Natural killer cell (primary cell): ENCODE measurements at places on chromosomes 1 and 21.

GRCh38 chr21:36846631-36847030, 119.8 kb downstream of the HLCS start:
- no peak for DNase-seq

GRCh38 chr1:87787551-87787950, 458.9 kb downstream of the LMO4 start:
- no peak for DNase-seq

GRCh38 chr1:180310095-180310494, 80.0 kb downstream of the LHX4 start:
- no peak for DNase-seq

GRCh38 chr1:51756290-51756689, 122.2 kb downstream of the NRDC start:
- DNase-seq, result no peak

- no peak for DNase-seq
Observed at GRCh38 chr21:21860888-21861287, 862.7 kb downstream of the NCAM2 start.

DNA sequence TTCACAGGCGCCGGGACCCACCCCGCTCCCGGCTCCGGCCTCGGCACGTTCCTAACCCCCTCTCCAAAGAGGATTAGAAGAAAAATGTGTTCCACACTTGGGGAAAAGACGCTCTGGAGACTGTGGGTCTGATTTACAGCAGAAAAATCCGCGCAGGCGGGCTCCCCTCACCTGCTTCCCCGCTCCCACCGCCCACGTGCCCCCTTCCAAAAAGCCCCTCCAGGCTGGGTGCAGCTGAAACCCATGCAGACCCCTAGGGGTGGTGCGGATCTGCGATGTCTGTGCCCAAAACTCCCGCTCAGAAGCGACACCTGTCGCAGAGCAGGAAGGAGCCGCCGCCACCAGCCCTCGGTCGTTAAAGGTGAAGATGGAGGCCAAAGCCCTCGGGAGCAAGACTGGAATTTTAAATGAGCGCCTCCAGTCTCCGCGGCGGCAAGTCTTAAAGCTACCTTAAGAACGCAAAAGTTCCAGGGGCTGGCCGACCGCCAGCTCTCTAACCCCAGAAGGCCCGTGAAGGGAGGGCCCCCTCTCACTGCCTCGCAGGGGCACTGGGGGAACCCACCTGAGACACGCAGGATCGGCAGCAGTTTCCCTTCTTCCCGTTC, 688 bp upstream of the CHD5 start:
- peak; percentile 36 for DNase-seq

- DNase-seq, result no peak
Observed at GRCh38 chr1:92503926-92504285, 17.2 kb upstream of the GFI1 start.

DNA sequence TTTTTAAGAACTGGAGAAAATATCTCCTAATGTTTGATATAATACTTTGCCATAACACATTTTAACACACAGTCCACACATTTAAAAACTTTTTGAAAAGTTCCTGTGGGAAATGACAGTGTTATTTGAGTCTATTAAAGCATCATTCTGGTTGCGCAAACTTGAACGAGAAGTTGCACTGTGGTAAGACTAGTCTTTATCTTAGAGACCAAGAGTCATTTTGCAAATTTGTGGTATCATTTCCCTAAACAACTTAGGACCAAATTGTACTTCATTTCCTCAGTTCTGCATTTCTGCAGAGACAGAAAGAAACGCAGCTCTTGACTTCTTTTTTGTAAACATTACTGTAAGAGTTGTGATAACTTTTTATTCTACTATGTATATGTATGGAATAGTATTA, at the start of gene RGS18:
Gene RGS18, plus strand, starts transcription at position 282 of the 400 bp plus-strand sequence. CDS start 176 bp downstream, outside the sequence.
- DNase-seq, result peak; percentile 3

DNA sequence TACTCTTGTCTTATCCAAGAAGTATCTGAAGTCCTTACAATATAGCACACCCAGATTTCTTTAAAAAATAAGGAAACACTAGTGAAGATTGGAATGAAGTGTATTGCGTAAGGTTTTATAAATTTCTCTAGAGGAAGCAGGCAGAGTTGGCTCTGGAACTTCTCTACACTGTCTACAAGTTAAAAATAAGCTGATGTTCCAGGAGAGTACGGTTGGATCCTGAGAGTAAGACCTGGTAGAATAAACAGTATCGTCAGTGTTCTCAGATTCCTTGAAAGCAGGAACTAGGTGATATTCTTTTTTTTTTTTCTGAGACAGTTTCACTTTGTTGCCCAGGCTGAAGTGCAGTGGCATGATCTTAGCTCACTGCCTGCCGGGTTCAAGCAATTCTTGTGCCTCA, 107.9 kb downstream of the USP25 start:
- no peak for DNase-seq

DNA sequence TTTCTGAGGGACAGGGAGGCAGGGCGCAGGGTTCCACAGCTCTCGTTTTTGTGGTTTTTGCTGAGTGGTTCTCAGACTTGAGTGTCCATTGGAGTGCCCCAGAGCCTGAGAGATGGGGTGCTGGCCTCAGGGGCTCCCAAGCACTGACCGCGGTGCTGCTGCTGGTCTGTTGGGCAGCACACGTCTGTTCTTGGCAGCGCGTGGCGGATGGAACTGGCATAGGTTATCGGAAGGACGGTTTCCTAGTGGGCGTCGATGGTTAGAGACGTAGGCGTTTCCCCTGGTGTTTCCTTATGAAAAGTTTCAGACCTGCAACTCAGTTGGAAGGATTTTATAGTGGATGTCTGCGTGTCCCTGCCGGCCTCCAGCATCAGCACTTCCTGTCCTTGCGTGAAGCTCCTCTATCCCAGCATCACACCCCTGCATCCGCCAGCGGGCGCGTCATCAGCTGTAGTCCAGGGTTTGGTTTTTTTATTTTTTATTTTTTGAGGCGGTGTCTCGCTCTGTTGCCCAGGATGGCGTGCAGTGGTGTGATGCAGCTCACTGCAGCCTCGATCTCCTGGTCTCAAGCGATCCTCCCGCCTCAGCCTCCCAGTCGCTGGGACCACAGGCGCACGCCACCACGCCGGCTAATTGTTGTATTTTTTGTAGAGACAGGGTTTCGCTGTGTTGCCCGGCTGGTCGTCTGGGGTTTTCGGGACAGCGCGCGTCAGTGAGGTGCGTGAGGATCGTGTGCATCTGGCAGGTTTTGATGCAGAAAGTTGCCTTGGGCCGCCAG, 11.8 kb downstream of the RRP1 start:
- DNase-seq, result no peak

DNA sequence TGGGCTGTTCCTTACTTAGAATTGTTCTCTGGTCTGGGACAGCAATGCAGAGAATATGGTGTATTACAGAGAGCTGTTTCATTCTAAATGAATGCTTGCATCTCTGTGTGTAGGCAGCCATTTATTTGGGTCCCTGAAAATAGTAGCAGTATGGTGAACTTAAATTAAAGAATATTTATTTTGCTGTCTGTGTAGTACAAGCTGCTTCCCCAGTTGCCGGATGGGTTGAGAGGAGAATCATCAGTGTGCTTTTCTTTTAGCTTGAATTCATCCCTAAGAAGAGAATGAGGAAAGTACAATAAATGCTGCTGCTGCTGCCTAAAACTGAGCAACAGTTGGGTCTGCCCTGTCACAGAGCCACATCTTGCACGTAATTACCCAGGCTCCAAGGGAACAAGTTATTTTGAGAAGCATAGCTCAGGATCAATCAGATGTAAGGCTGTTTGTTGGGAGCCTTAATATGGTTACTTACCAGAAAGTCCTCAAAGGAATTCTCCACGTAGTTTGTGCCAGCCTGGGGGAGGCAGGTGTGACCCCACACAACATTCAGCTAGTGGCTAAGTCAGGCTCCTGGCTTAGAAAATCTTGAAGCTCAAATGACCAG, 16.6 kb downstream of the ACTN2 start:
- no peak for DNase-seq

DNA sequence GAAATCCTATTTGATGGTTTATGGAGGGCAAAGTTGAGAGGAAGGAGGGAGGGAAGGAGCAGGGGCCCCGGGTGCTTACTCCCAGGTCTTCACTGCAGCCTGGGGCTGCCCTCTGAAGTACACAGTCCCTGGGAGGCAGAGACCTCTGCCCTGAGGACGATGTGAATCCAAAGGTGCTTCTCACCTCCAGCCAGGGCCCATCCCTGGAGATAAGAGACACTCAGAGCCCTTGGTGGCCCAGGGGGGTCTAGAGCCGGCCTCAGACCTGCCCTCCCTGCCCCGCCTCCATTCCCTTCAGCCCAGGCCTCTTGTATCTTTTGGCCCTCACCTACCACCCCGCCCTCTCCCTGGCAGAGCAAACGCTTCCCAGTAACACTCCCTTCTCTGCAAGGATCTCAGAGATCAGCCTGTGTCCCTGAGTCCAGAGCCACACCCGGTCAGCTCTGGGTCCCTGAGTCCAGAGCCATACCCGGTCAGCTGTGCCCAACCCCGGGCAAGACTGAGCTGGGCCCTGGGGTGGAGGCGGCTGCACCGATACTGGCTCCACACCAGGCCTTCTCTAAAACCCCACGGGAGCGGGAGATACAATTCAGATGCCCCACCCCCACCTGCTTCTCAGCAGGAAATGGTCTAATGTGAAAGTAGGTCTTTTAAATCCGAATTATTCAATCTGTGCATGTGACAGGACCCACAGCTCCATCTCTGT, 3.6 kb upstream of the GNB1 start:
- no peak for DNase-seq

DNA sequence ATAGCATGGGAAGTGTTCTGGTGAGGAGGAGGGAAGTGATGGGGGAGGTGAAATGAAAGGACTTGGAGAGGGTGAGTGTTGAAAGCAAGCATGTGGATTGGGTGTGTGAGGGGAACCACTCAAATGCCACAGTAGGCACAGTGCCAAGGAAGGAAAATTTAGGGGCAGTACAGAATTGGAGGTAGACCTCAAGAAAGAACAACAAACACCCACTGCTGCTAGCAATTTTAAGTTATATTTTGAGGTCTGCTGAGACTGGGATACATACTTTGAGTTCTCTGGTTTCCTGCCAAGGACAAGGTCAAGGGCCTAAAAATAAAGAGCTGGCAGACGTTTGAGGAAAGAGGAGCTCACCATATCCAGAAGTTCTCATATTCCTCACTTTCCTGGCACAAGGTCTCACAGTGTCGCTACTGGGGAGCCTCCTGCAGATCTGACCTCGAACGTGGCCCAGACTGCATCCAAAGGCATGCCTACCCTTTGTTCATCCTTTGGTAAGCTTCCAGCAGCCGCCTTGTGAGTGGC, 104.0 kb downstream of the BRINP2 start:
- no peak for DNase-seq

- no peak for DNase-seq
Observed at GRCh38 chr1:231982871-231983587, 356.4 kb downstream of the DISC1 start.

GRCh38 chr1:155970531-155971167, 7.7 kb downstream of the ARHGEF2 start:
- DNase-seq, result peak; percentile 38

GRCh38 chr1:22935433-22935832, 37.2 kb downstream of the LACTBL1 start:
- DNase-seq, result no peak

DNA sequence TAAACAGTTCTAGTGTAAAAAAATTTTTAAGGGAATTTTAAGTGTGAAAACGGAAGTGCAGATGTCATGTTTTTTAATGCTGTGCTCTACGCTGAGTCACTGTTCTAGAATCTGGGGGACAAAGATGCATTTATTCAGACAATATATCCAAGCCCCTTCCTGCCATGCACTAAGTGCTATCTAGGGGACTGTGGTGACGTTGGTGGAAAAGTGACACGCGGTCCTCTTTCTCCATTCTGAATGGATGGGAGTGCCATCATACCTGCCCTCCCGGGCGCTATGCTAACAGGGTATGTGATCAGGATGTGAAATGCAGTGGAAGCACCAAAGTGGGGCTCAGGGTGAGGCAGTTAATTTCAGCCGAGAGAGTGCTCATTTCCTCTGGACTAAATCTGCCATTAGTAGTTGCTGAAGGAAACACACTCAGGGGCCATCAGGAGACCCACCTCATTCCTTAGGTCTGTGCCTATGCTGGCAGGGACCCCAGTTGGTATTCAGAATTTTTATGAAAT, 6.6 kb downstream of the C1orf226 start:
- no peak for DNase-seq
